ENCODE measurements at places on chromosomes 11 and 22.
A peak's percentile ranks its signal among the peaks of the same experiment; 100 is the strongest.

DNA sequence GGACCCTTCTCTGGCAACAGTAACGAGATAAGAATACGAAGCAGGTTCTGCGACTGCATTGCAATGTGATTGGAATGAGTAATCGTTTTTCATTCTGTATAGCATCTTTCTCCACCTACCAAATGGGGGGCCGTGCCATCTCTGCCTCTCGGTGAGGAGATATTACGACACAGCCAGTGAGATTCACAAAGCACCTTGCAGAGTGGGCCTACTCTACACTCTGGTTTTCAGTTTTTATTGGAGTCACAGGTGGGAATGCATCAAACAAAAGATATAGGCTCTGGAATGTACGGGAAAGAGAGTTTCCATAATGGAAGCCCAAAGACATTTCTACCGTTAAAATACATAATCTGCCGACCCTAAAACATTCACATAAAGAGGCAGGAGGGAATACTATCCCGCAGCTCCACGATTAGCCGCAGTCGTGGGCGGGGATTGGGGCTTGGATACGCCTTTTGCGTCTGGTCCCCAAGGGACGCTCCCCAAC, 423 bp upstream of the RTN3 start:
- no peak for DNase-seq

GRCh38 chr11:123321636-123322035, 108.4 kb upstream of the GRAMD1B start:
- DNase-seq, result no peak

GRCh38 chr22:50733521-50734342, 4.3 kb upstream of the ACR start:
- DNase-seq, result peak; percentile 37

- DNase-seq, result peak; percentile 36
Observed at GRCh38 chr11:129992161-129992944, 10.3 kb downstream of the PRDM10 start.

DNA sequence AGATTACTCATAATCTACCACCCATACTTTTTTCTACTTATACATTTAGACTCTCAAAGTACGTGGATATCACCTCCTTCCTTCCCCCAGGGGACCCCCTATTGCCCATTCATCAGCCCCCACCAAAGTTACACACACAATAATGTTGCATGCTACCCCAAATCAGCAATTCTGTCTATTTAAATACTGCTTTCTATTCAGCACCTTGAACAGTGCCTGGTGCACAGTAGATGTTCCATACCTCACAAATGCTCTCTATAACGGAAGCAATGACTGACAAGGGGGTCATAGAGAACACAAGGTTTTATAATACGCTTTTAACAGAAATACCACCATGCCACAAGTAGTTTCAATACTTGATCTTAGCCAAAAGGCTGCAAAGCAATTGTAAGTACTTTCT, 370.7 kb downstream of the MIAT start:
- DNase-seq, result no peak

DNA sequence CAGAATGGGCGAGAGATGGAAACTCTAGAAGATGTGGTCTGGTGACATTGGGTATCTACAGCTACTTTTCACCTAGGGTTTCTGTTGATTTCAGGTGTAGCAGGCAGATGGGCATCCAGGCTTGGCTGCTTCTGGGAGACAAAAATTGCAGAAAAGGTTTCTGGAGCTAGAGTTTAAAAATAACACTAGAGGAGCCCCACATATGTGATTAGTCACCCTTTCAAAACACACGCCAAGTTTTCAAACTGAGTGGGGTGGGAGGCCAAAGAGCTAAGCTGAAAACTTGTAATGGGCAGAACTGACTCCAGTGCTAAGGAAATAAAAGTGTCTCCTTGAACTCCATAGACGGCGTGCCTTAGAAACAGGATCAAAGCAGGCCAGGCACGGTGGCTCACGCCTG, 80.8 kb downstream of the GRK3 start:
- DNase-seq, result no peak

DNA sequence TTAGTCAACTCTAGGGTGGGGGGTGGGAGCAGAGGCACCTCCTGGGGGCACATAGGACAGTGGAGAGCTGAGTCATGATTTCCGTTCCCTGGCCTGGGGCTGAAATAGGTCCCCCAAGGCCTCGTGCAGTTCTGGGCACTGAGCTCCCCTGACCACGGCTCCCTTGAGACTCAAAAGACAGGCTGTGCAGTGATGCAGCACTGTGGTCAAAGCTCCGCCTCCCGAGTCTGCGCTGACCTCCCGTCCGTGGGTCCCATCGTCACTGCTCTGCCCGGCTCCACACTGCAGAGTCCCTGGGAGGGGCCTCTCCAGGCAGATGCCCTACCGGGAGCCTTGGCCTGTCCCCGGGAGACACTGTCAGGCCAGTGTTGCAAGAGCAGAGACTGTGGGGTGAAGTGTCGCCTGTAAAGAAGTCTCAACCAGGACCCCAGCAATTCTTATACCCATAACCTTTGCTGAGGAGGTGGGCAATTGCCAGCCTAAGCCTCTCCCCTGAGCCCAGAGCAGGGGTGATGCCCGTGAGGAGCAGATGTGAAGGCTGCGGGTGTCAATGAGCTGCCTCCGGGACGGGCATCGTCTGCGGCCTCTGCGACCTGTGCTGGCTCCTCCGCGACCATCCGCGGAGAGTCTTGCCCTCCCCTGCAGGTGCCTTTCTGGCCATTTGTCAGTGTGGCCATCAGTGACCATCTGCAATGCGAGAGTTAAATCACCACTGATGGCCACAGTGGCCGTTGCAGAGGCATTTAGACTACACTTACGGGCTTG, 877.3 kb downstream of the BRD1 start:
- no peak for DNase-seq

DNA sequence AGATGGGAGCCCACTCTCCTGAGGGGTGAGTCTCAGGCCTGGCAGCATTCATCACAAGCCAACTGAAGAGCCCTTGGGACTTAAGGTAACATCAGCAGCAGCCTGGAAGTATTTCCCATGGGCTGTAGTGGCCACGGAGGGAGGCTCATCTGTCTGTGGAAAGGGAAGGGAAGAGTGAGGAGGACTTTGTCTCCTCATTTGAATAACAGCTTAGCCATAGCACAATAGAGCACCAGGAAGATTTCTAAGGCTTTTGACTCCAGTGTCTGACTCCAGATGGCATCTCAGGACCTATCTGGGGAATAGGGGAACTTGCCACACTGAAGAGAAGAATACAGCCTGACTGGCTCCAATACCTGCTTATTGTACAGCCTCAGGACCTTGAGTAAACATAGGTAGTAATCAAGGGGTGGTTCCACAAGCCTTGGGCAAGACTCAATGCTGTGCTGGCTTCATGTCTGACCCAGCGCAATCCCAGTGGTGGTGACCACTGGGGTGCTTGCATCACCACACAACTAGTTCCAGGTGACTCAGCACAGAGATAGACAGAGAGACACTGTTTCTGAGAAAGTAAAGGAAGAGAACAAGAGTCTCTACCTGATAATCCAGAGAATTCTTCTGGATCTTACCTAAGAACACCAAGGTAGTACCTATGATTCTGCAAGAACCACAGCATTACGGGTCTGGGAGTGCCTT, 510.5 kb upstream of the CCDC179 start:
- DNase-seq, result no peak

DNA sequence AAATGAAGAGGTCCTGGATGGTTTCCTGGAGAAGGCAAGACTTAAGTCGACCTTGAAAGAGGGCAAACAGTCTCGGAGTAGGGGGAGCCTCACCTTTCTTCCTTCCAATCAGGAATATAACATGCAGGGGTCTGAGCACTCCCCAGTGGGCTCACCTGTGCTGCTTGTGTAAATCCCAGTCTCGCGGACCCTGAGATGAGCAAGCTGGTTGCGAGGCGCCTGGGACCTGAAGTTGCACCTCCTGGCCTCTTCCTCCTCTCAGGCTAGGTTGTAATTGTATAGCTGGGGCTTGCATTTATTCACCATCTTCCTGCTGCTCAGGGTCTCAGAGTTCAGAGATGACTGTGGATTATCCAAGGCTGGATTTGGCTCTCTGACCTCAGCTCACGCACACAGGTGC, 7.5 kb upstream of the WBP2NL start:
- DNase-seq, result no peak

Measured in HFFc6 (cell line).